ENCODE measurements at places on chromosomes 1 and 21. TPM values are rescaled to one million over a fixed set of nuclear protein-coding genes. Genes with fewer than 3 reads are reported as not detected.
A peak's percentile ranks its signal among the peaks of the same experiment; 100 is the strongest.

The NHLH2 gene
- total RNA-seq, result not detected

GRCh38 chr1:162351246-162351842 lies 25.3 kb downstream of the SPATA46 start:
- H3K4me1 ChIP-seq, result no peaks in the 10 kb centered on the region
- DNase-seq, result no peak
- peaks cover 2% of the 10 kb centered on the region for H3K27me3 ChIP-seq
- no peak overlapping the region for H3K4me3 ChIP-seq
- H3K27ac ChIP-seq, result no peak overlapping the region
- no peaks in the 10 kb centered on the region for H3K36me3 ChIP-seq

- peaks cover 1% of the 10 kb centered on the region for H3K36me3 ChIP-seq
- no peaks in the 10 kb centered on the region for H3K4me1 ChIP-seq
- no peak overlapping the region for H3K27ac ChIP-seq
- no peaks in the 10 kb centered on the region for H3K27me3 ChIP-seq
Observed at GRCh38 chr1:53847980-53848379, 9.9 kb upstream of the NDC1 start.

DNA sequence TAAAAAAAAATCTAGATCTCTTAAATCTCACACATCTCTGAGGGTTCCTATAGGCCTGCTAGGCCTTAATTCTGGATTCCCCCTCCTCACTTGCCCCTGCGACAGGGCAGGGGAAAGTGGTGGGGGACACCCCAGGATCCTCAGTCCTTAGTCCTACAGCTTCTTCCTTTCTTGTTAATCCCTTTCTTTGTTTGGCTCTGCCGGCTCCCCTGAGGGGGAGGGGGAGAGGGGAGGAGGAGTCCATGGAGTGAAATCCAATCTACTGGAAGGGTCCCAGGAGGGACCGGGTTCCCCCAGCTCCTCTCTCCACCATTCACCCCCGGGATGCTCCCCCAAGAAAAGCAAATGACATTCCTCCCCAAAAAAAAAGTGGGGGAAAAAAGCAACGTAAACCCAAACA lies 8.5 kb downstream of the MEX3A start:
- no peak overlapping the region for H3K4me3 ChIP-seq
- H3K4me1 ChIP-seq, result no peaks in the 10 kb centered on the region
- H3K27ac ChIP-seq, result no peak overlapping the region
- no peaks in the 10 kb centered on the region for H3K36me3 ChIP-seq

DNA sequence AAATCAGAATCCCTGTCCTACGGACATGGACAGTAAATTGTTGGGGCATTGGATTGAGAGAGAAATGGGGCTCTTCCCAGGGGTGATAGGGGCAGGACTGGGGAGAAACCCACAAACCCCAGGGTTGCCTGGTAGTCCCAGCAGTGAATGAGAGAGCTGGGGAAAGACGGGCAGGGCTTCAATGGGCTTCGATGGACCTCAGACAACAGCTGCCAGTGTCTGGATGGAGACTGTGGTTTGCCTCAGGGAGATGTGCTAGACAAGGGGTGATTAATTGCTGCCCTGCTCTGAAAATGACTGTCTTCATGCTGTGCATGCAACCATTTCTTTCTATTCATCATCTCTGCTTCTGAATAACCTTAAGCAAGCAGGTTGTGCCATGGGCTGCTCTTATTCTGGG lies 7.4 kb downstream of the GPR25 start:
- H3K4me1 ChIP-seq, result peaks cover 16% of the 10 kb centered on the region
- H3K27me3 ChIP-seq, result peaks cover 12% of the 10 kb centered on the region
- DNase-seq, result peak; percentile 31
- H3K36me3 ChIP-seq, result no peaks in the 10 kb centered on the region
- H3K27ac ChIP-seq, result no peak overlapping the region

DNA sequence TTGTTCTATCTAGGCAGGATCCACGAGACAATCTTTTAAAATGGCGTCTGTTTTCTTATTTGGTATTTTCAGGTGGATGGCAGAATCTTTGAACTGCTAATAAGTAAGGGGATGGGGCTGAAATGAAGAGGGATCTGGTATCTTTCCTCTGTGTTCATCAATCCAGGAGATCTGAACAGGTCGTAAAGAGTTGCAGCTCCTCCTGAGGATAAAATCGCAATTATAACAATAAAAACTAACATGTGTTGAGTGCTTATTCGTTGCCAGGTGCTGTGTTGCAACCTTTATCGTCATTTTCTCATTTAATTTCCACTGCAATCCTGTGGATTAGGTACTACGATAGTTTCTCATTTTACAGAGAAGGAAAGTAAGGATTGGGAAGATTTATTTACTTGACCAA lies 134.6 kb upstream of the DPYD start:
- no peaks in the 10 kb centered on the region for H3K36me3 ChIP-seq
- H3K27ac ChIP-seq, result no peak overlapping the region
- peaks cover 9% of the 10 kb centered on the region for H3K4me1 ChIP-seq
- peaks cover 50% of the 10 kb centered on the region for H3K27me3 ChIP-seq

DNA sequence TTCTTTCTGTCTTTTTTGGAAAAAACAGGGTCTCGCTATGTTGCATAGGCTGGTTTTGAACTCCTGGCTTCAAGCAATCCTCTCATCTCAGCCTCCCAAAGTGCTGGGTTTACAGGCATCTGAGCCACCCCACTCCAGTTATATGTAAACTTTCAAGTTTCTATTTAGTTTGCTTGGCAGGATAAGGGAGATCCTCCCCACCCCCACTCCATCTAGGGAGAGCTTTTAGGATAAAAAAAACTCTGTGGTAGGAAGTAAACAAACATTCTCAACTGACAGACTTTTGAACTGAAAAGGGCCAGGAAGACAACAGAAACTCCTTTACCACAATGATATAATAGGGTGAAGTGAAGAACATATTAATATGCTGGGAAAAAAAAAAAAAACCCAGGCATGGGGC lies 41.0 kb upstream of the ZNF326 start:
- H3K4me3 ChIP-seq, result no peak overlapping the region
- no peak overlapping the region for H3K27ac ChIP-seq
- peaks cover 25% of the 10 kb centered on the region for H3K4me1 ChIP-seq
- DNase-seq, result no peak
- H3K36me3 ChIP-seq, result no peaks in the 10 kb centered on the region

DNA sequence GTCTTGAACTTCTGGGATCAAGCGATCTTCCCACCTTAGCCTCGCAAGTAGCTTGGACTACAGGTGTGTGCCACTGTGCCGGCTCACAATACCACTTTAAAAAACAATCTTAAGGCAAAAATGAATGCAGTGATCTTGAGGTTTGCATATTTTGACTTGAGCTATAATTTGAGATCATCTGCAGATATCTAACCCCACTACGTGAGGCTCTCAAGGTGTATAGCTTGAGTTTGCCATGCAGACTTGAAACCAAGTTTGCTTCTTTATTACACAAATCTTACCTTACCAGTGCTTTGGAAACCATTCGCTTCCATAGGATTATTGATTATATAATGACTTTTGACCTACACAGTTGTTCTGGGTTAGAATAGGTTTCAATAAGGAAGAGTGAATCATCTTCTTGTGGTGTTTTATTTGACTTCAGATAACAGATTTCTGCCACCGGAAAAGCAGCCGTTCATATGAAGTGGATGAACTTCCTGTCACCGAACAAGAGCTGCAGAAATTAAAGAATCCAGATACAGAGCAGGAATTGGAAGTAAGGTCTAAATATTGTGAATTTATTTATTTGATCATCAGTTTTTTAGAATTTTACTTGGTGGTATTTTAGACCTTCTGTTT lies 155.1 kb downstream of the VPS13D start:
- H3K27ac ChIP-seq, result no peak overlapping the region
- H3K4me1 ChIP-seq, result peaks cover 43% of the 10 kb centered on the region
- no peaks in the 10 kb centered on the region for H3K27me3 ChIP-seq
- DNase-seq, result peak; percentile 54
- H3K36me3 ChIP-seq, result peaks cover 57% of the 10 kb centered on the region
- H3K4me3 ChIP-seq, result no peak overlapping the region

The FABP3 gene
- total RNA-seq, result not detected

The TXNDC12 gene
- total RNA-seq, result 44.0 TPM

DNA sequence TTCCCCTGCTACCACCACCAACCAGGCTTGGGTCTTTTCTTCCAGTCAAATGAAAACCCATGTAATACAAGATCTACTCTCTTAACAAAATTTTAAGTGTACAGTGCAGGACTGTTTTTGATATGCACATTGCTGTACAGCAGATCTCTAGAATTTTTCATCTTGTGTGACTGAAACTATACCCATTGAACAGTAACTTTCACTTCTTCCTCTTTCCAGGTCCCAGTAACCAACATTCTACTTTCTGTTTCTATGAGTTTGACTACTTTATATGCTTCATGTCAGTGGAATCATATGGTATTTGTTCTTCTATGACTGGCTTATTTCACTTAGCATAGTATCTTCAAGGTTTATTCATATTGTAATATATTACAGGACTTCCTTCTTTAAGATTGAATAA lies 45.3 kb upstream of the PLPPR4 start:
- DNase-seq, result no peak
- H3K27me3 ChIP-seq, result peaks cover 5% of the 10 kb centered on the region
- peaks cover 2% of the 10 kb centered on the region for H3K4me1 ChIP-seq

The TEKT2 gene
- total RNA-seq, result not detected

The KPRP gene
- not detected for total RNA-seq

The REN gene
- total RNA-seq, result not detected

DNA sequence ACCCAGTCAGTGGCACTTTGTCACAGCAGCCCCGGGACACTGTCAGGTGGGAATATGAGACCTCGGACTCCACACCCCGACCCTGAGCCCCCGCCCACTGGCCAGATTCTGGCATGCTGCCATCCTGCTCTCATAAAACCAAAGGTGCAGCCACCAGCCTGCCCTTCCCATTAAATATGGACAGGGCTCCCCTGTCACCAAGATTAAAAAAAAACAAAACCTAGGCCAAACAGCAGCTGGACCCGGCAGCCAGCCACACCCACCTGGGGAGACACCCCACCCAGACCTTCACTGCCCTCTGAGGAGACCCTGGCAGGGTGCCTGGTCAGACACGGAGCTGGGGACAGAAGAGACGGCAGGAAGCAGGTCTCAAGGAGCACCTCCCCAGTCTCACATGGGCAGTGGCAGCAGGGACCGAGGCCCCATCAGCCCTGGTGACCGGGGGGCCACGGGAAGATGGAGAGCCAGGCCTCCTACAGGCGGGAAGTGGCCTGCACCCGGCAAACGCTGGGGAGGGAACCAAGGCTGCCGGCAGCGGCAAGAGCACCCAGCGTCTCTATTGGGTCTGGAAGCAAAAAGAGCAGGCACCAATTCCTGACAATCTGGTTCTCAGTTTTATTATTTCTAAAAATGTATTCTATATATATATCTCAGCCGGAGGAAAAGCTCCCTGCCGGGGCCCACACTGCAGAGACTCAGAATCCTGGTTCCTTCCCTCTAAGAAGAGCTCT lies 61.9 kb downstream of the ACOT7 start:
- no peak overlapping the region for H3K27ac ChIP-seq
- DNase-seq, result no peak
- no peaks in the 10 kb centered on the region for H3K27me3 ChIP-seq
- H3K4me1 ChIP-seq, result no peaks in the 10 kb centered on the region

DNA sequence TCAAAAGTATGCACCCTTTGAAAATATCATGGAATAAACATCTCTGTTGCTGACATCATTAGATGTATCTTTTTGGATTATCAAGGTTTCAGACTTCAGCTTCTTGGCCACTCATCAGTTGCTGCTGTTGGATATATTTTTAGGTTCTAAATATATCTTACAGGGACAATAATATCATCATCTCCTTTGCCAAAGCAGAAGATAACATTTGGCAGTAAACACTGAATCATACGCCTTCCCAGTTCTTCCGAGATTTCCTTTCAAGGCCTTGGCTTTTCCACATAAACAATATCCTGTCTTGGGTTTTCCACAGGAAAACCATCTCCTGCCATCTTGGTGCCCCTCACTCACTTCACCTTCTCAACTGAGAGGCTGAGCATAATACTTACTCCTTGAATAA lies 39.3 kb downstream of the RGS7 start:
- no peak overlapping the region for H3K4me3 ChIP-seq
- no peaks in the 10 kb centered on the region for H3K36me3 ChIP-seq
- no peak overlapping the region for H3K27ac ChIP-seq

GRCh38 chr1:183124259-183124658 lies 61.8 kb upstream of the LAMC2 start:
- H3K27me3 ChIP-seq, result no peaks in the 10 kb centered on the region
- DNase-seq, result no peak
- H3K4me3 ChIP-seq, result no peak overlapping the region
- no peaks in the 10 kb centered on the region for H3K36me3 ChIP-seq

- H3K27me3 ChIP-seq, result no peaks in the 10 kb centered on the region
- H3K4me3 ChIP-seq, result no peak overlapping the region
- H3K36me3 ChIP-seq, result peaks cover 5% of the 10 kb centered on the region
- peaks cover 6% of the 10 kb centered on the region for H3K4me1 ChIP-seq
Observed at GRCh38 chr21:38787461-38788274, 18.1 kb upstream of the ETS2 start.

GRCh38 chr1:10291705-10292104 lies 81.3 kb downstream of the KIF1B start:
- peaks cover 5% of the 10 kb centered on the region for H3K4me1 ChIP-seq
- peaks cover 4% of the 10 kb centered on the region for H3K36me3 ChIP-seq
- DNase-seq, result no peak
- H3K27ac ChIP-seq, result no peak overlapping the region
- H3K27me3 ChIP-seq, result no peaks in the 10 kb centered on the region

- H3K27ac ChIP-seq, result no peak overlapping the region
- H3K4me1 ChIP-seq, result no peaks in the 10 kb centered on the region
- no peak for DNase-seq
- no peak overlapping the region for H3K4me3 ChIP-seq
- no peaks in the 10 kb centered on the region for H3K36me3 ChIP-seq
Observed at GRCh38 chr1:79792219-79792930, 785.8 kb upstream of the ADGRL4 start.

The PAQR6 gene
- total RNA-seq, result 4.2 TPM

The NBPF20 gene
- 1.4 TPM for total RNA-seq

GRCh38 chr1:36084497-36085115 lies 712 bp downstream of the TEKT2 start:
- peaks cover 2% of the 10 kb centered on the region for H3K36me3 ChIP-seq
- H3K4me3 ChIP-seq, result no peak overlapping the region
- no peak for DNase-seq

The SLC44A5 gene
- 0.37 TPM for total RNA-seq

The SLAMF6 gene
- total RNA-seq, result 55.0 TPM

DNA sequence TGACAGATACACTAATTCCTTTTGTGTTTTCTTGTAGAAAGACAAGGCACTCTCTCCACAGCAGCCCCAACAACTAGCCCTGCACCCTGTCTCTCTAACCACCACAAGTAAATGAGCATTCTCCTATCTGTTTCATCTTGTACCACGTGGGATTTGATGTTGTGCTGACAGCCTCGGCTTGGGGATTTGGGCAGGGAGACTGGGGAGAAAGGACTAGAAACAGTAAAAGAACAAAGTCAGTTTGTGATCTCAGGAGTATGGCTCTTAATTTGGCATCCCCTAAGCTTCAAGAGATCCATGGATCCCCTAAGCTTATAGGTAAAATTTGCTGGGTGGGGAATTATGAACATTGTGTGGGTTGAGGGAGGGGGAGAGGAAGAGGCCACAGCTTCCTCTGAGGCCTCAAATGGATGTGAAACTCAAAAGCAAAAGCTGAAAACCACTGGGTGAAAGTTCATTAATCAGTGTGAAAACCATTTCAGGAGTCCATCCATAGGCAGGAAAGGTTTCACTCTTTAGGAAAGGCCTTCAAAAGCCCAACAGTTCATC lies 3.1 kb downstream of the C1orf162 start:
- H3K36me3 ChIP-seq, result peaks cover 15% of the 10 kb centered on the region
- no peaks in the 10 kb centered on the region for H3K27me3 ChIP-seq
- H3K27ac ChIP-seq, result peak overlapping the region; percentile 71
- peak; percentile 50 for DNase-seq
- H3K4me3 ChIP-seq, result peak overlapping the region; percentile 17
- H3K4me1 ChIP-seq, result peaks cover 46% of the 10 kb centered on the region

GRCh38 chr1:29119121-29119929 lies 4.4 kb downstream of the TMEM200B start:
- no peak for DNase-seq
- H3K4me1 ChIP-seq, result peaks cover 14% of the 10 kb centered on the region
- H3K36me3 ChIP-seq, result peaks cover 27% of the 10 kb centered on the region
- H3K27ac ChIP-seq, result no peak overlapping the region
- no peak overlapping the region for H3K4me3 ChIP-seq
